ENCODE measurements at places on chromosomes 6 and 20.
A peak's percentile ranks its signal among the peaks of the same experiment; 100 is the strongest.

DNA sequence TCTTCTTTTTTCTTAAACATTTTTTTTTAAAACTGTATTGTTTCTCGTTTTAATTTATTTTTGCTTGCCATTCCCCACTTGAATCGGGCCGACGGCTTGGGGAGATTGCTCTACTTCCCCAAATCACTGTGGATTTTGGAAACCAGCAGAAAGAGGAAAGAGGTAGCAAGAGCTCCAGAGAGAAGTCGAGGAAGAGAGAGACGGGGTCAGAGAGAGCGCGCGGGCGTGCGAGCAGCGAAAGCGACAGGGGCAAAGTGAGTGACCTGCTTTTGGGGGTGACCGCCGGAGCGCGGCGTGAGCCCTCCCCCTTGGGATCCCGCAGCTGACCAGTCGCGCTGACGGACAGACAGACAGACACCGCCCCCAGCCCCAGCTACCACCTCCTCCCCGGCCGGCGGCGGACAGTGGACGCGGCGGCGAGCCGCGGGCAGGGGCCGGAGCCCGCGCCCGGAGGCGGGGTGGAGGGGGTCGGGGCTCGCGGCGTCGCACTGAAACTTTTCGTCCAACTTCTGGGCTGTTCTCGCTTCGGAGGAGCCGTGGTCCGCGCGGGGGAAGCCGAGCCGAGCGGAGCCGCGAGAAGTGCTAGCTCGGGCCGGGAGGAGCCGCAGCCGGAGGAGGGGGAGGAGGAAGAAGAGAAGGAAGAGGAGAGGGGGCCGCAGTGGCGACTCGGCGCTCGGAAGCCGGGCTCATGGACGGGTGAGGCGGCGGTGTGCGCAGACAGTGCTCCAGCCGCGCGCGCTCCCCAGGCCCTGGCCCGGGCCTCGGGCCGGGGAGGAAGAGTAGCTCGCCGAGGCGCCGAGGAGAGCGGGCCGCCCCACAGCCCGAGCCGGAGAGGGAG lies 580 bp downstream of the VEGFA start:
- no peak for DNase-seq

DNA sequence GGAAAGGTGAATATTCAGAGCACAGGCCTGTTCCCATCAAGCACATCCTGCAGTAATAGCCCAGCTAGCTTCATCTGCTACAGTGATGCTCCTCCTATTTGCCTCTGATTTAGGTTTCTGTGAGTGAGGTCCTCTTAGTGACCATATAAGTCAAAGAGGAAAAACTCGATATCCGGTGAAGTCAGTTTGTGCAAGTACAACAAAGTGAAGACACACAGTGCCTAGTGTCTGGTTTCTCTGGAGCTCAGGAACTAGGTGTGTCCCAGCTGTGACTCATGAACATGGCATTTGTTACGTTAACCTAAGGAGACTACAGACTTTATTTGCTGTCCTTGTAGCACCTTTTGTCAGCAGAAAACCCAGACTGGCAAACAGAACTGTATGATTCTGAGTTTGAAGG lies 33.9 kb downstream of the EDN1 start:
- no peak for DNase-seq

GRCh38 chr6:169340395-169340794 lies 86.7 kb upstream of the THBS2 start:
- DNase-seq: no peak

DNA sequence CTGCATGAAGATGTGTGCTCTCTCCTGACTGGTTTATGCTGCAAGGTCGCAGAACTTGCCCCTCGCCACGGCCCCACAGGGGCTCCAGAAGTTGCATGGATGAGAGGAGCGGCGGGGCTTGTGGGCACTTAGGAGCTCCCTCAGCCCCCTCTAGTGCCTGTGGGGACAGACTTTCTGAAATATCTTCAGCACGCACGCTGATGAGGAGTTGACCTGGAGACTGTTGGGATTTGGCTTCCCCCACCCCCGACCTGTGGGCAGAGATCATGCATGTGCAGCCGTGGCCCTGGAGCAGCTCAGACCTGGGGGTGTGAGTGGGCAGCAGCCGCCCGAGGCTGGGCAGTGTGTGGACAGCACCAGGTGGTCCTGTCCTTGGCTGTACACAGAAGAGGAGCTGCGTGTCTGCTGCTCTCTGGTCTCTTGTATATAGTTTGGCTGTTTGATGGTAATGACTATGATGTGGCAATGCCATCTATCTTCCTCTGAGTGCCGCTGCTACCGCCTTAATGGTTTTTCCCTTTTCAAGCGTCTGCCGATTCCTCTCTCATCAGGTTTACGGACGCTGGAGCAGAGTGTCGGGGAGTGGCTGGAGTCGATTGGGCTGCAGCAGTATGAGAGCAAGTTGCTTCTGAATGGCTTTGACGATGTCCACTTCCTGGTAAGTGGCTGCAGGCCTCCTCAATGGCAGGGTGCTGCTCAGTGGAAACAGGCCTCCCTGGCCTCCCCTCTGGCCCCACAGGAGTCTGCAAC lies 81.4 kb downstream of the TCP11 start:
- no peak for DNase-seq

DNA sequence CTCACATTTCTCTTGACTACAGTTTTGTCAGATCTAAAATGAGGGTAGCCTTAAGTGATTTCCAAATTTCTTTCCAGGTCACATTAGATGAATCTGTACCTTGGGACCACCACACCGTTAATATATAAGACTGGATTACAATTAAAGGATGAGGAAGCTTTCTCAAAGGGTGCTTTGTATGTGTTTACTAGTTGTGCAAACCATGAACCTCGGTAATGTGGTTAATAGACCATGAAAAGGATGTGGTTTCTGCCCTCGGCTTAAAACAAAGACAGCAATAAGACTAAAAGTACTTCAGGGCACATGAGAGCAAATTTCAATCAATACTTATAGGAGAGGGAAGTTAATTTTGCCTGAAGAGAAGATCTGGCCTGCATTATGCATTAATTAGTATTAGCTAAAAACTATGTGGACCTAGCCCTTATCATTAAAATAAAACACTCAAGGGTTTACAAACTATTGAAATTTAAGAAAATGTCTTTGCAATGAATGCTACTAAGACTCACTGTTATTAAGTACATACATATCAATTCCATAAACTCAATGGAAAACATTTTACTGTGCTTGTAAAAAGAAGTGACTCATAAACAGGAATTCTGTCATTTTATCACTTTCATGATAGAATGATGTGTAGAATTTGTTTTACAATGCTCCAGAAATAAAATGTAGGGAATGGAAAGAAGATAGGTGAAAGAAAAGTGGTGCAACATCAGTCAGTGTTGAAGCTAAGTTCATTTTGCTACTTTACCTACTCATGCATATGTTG lies 936 bp upstream of the TMX4 start:
- no peak for DNase-seq

DNA sequence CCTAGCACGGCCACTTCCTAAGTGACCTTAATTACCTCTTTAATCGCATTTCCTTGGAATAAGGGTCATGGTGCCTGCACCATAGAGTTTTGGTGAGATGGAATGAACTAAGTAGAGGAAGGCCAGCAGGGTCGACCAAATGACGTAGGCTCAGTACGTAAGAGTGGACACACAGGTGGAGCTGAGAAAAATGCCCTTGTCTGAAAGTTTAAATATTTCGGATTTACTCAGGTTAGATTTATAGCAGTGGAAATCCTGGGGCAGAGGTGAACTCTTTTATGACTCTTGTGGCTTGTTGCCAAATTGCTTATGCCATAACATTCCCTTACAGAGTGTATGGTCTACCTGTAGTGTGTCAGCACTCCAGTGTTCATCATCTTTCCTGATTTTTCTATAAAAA lies 23.6 kb upstream of the BTBD3 start:
- no peak for DNase-seq

GRCh38 chr20:14777591-14777990 lies 440.2 kb upstream of the FLRT3 start:
- DNase-seq: no peak

- no peak for DNase-seq
Observed at GRCh38 chr6:53929821-53930120, 135.0 kb downstream of the LRRC1 start.

DNA sequence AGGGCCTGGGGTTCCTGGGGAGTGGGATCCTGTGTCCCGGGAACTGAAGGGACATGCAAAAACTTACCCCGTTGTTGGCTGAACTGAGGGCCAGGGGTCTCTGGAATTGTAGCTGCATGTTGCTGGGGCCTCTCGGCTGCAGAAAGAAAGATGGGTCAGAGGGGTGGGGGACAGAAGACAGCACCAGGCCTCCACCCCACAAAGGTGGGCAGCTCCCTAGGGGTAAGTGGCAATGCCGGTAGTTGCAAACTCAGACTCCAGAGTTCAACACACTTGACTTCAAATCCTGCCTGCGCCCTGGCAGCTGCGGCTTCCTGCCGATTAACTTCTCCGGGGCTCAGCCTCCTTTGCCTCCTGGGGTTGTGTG lies 4.8 kb downstream of the ZBP1 start:
- no peak for DNase-seq

GRCh38 chr20:24590178-24590982 lies 121.0 kb downstream of the SYNDIG1 start:
- no peak for DNase-seq

- DNase-seq: no peak
Observed at GRCh38 chr6:98846021-98846380, 11.6 kb downstream of the POU3F2 start.

DNA sequence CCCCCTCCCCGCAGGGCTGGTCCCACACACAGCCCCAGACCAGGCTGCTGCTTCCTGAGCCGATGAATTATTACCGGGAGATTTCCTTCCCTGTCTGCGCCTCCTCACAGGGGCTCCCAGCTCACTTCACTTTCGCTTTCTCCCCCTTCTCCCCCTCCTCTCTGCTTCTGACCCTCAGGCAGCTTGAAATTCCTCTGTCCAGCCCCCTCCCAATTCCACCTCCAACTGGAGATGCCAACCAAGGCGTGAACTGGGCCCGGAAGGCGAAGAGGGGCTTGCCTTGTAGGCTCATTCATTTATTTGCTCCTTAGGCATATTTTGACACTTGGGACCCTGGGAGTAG lies 1.7 kb upstream of the TCF15 start:
- no peak for DNase-seq

DNA sequence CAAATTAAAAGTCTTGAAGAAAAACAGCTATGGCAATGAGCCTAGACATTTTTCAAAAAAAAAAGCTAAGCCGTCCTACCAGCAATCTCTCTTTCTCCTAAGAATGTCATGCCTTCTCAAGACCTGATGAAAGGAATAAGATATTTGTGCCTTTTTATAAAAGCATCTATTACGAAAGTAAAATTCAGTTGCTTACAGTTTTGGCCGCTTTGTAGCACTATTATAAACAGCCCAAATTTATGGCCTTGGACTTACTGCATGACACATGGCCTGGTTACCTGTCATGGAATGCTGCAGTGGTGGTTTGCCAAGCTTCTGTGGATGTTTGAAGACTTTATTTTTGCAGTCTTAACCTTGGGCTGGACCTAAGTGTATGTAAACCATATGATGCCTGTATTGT lies 22.2 kb upstream of the VAPB start:
- DNase-seq: no peak

GRCh38 chr6:44119704-44120262 lies 7.5 kb downstream of the MRPL14 start:
- DNase-seq: no peak

DNA sequence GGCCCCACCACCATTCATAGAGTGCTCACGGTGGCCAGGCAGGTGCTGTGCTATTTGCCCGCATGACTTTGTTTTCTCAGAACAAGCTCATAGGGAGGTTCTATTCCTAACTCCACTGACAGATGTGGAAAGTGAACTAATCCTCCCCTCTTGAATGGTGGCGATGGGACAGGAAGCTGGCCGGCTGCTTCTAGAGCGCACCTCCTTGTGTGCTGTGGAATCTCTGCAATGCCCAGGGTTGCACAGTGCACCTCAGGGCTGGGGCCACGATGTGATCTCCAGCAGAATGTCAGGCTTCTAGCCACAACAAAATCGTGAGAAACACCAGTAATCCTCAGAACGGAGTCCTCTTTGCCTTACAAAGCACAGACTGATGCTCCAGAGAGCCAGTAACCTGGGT lies 53.8 kb upstream of the SLC22A23 start:
- DNase-seq: no peak

DNA sequence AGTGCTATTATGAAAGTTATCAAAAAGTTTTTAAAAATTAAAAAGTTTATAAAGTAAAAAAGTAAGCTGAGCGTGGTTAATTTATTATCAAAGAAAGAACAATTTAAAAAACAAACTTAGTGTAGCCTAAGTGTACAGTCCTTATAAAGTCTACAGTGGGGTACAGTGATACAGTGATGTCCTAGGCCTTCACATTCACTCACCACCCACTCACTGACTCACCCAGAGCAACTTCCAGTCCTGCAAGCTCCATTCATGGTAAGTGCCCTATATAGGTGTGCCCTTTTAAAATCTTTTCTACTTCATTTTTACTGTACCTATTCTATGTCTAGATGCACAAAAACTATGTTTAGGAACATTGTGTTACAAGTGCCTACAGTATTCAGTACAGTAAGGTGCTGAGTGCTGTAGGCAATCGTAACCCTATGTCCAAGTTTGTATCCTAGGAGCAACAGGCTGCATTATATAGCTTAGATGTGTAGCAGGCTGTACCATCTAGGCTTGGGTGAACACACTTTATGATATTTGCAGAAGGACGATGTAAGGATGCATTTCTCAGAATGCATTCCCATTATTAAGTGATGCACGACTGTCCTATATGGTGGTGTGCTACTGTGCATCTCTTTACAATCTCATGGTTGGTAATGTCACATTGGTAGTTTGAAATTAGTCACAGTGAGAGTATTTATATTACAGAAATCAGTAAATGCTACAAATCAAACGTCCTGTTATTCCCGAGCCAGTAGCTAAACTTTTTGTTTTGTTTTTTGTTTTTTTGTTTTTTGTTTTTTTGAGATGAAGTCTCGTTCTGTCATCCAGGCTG lies 158.3 kb downstream of the GMPR start:
- no peak for DNase-seq

GRCh38 chr6:49264909-49265308 lies 198.1 kb downstream of the MMUT start:
- no peak for DNase-seq

- DNase-seq: no peak
Observed at GRCh38 chr6:136586295-136586694, 36.1 kb upstream of the MAP7 start.

GRCh38 chr20:22795433-22795832 lies 211.1 kb upstream of the FOXA2 start:
- no peak for DNase-seq

DNA sequence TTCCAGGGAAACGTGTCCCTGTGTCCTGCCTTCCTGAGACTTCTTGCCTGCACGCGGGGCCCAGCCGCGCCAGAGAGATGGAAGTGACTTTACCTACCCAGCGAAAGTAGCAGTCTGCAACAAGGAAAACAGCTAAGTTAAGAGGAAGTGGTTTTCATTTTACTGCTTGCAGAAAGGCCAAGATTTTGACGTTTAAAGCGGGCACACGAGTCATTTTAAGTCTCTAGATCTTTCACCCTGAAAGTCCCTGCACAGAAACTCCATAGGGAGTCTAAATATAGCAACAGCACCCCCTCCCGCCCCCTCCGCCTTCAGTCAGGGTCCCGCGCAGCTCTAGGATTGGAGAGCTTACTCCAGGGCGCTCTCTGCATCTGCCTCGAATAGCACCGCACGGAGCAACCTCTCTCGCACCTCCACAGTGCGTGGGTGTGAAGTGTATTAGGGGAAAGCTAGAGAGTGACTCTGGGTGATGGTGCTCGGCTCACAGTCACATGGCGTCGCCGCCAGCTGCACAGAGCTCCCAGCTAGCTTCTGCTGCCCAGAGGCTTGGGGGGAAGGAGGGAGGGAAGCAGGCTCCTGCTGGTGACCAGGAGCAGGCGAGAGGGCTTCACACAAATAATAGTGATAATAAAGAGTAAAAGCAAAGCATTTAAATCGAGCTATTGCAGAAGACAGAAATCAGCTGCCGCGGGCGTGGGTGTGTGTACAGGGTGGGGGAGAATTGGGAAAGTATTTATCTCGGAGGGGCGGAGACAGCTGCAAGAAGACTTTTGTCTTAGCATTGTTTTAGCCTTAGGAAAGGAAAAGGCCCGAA lies 1.8 kb upstream of the KCNQ5 start:
- peak; percentile 68 for DNase-seq

Data from stimulated activated CD8-positive, alpha-beta memory T cell treated with anti-CD3 and anti-CD28 coated beads, Interleukin-12 subunit alpha, Interleukin-12 subunit beta, amount 100 ng/mL, for 4 hours (primary cell).